Osteocyte (in vitro differentiated cells): ENCODE measurements at places on chromosomes 7 and 10.

- no peak for DNase-seq
Measured at GRCh38 chr7:80508440-80508839, 3.4 kb downstream of the GNAT3 start.

- no peak for DNase-seq
Measured at GRCh38 chr7:128855559-128855958, 7.1 kb upstream of the ATP6V1F start.

GRCh38 chr7:1536743-1537534 lies 6.4 kb downstream of the MAFK start:
- peak; percentile 98 for DNase-seq

GRCh38 chr10:34240039-34240438 lies 575.1 kb downstream of the PARD3 start:
- no peak for DNase-seq

- no peak for DNase-seq
Measured at GRCh38 chr7:50868426-50869100, 85.9 kb upstream of the GRB10 start.

- no peak for DNase-seq
Measured at GRCh38 chr7:91187061-91187460, 77.2 kb upstream of the FZD1 start.

GRCh38 chr10:61721431-61721830 lies 58.7 kb downstream of the CABCOCO1 start:
- DNase-seq: no peak
